PC-3 (cell line): ENCODE measurements at places on chromosomes 7 and 10. TPM values are rescaled to one million over a fixed set of nuclear protein-coding genes. Genes with fewer than 3 reads are reported as not detected.
A peak's percentile ranks its signal among the peaks of the same experiment; 100 is the strongest.

Gene CUTC
- total RNA-seq: 10.2 and 14.5 TPM in 2 replicates

Gene LEP
- not detected in 2 replicates for total RNA-seq

GRCh38 chr7:36309301-36309700, 80.4 kb upstream of the ANLN start:
- no peak for DNase-seq

DNA sequence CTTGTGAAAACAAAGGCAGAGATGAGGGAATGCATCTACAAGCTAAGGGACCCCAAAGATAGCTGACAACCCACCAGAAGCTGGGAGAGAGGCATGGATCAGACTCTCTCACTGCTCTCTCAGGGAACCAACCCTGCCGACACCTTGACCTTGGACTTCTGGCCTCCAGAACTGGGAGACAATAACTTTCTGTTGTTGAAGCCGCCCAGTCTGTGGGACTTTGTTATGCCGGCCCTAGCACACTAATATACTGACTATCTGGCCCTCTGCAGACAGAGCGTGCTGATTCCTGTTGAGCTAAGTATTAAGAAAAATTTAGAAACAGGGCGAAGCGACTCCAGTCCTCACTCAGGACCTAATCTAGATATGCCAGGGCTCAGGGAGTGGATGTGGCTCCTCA, 144.3 kb upstream of the TCF7L2 start:
- DNase-seq: no peak

Gene TLX1
- total RNA-seq: not detected in 2 replicates

DNA sequence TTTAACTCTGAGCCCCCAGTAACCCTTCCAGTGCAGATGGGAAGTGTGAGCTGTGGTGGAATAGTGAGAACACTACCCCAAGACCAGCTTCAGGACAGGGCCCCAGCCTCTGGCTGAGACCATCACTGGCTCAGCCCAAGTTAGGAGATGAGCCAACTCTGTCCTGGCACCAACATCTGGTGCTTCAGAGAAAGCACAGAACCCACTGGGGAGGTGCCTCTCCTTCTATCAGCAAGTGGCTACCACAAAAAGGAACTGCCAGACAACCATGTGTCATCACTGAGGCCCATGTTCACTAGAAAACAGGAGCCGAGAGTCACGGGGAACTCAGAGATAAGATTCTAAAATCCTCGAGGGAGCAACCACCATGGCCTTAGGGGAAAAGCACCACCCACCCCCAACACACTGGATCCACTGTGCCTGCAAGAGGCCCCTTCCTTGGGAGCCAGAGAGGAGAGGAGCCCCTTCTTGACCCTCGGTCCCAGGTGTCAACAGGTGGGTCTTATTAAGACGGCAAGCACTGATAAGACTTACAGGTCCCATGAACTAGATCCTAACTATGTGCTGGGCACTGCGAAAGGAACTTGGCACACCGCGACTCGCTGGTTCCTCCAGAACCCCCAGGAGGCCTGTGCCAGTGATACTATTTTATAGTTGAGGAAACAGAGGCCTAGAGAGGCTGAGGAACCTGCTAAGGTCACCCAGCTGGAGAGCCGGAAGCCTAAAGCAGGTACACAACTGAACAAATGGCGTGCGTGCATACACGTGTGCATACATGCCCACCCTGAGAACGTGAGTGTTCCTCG, 102.7 kb downstream of the FAM53B start:
- DNase-seq: no peak

GRCh38 chr7:138755331-138755747, 42.5 kb upstream of the TMEM213 start:
- peak; percentile 69 for DNase-seq

- DNase-seq: no peak
Observed at GRCh38 chr10:123502983-123503382, 163.2 kb upstream of the GPR26 start.

GRCh38 chr7:56174875-56175760, 58.9 kb upstream of the NUPR2 start:
- DNase-seq: no peak

DNA sequence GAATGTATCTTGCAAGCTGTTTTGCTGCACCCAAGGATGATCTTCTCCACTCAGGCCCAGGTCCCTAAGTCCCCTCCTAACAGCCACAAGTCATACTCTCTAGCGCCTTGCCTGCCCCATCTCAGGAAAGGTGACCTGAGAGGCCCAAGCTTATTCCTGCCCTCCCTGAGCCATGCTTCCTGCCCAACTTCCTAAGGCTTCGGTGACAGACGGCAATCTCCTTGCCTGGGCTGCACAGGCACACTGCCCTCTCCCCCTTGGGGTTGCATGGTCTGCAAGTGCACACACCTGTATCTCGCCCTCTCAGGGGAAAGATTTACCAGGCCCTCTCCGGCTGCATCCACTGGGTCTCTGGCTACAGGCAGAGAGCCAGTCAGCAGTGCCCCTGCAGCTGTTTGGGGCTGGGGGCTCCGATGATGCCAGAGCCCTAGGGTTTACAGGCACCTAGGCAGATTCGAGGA, 771 bp upstream of the ADIRF start:
- no peak for DNase-seq

DNA sequence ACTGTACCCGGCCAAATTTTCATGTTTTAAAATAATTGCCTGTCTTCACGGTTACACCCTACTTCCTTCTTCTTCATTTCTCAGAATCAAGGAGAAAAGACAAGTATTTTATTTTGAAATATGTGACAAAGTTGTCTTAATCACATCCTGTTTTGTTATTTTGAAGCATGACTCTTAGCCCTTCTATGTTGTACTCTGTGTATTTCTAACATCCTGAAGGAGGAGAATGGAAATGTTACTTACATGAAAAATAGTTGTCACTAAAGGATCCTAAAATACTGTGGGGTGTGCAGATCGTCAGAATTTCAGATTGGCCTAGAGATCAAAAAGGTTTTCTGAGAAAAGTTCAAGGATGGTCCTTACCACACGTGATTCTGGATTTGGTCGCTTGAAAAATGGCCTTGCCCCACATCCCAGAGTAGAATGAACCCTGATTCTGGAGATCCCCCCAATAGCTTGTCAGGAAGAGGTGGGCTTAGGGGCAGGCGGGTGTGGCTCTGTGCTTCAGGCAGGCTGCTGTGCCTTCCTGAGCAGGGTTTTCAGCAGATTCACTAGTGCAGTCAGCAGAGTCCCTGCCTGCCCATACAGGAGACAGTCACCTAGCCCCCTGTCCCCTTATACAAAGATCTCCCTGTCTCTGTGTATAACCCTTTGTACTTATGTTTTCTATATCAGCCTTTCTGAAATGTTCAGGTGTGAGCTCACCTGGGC, 8.6 kb downstream of the UPP1 start:
- no peak for DNase-seq

- DNase-seq: no peak
Observed at GRCh38 chr10:81367132-81367531, 507.9 kb upstream of the NRG3 start.
